ENCODE measurements at places on chromosomes 4 and X.

GRCh38 chr4:138035781-138036258 lies 206.3 kb downstream of the SLC7A11 start:
- DNase-seq: no peak

GRCh38 chr4:9996319-9997110 lies 24.8 kb downstream of the SLC2A9 start:
- DNase-seq: no peak

GRCh38 chr4:70589785-70590184 lies 2.3 kb upstream of the AMBN start:
- no peak for DNase-seq

GRCh38 chrX:599837-600715 lies 30.5 kb upstream of the SHOX start:
- DNase-seq: no peak

DNA sequence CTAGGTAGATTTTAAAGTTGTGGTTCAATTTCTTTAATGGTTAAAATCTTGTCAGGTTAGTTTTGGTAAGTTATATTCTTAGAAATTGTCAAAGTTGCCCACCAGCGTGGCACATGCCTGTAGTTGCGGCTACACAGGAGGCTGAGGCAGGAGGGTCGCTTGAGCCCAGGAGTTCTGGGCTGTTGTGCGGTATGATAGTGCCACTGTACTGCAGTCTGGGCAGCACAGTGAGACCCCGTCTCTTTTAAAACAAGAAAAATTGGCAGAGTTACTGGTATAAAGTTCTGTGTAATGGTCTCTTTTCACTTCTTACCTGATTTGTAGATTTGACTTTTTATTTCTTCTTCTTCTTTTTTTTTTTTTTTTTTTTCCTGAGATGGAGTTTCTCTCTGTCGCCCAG lies 64.4 kb downstream of the FAM193A start:
- DNase-seq: no peak

Data from stimulated activated CD8-positive, alpha-beta memory T cell treated with anti-CD3 and anti-CD28 coated beads, Interleukin-7, amount 100 ng/mL, for 24 hours (primary cell).